ENCODE measurements at places on chromosomes 16 and 17.

DNA sequence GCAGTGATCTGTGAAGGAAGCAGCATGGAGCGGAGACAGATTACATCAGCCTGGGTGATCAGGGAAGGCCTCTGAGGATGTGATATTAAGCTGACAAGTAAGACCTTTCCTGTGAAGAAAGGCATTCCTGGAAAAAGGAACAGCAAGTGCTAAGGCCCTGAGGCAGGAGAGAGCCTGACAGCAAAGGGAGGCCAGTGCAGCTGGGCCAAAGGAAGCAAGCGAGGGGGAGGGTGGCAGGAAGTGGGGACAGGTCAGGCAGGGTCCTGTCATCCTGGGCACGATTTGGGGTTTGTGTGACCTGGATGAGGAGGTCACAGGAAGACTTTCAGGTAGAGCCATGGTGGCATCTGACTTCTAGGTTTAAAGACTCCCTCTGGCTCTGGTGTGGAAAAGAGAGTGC, 12.3 kb downstream of the CPNE2 start:
- DNase-seq = no peak

DNA sequence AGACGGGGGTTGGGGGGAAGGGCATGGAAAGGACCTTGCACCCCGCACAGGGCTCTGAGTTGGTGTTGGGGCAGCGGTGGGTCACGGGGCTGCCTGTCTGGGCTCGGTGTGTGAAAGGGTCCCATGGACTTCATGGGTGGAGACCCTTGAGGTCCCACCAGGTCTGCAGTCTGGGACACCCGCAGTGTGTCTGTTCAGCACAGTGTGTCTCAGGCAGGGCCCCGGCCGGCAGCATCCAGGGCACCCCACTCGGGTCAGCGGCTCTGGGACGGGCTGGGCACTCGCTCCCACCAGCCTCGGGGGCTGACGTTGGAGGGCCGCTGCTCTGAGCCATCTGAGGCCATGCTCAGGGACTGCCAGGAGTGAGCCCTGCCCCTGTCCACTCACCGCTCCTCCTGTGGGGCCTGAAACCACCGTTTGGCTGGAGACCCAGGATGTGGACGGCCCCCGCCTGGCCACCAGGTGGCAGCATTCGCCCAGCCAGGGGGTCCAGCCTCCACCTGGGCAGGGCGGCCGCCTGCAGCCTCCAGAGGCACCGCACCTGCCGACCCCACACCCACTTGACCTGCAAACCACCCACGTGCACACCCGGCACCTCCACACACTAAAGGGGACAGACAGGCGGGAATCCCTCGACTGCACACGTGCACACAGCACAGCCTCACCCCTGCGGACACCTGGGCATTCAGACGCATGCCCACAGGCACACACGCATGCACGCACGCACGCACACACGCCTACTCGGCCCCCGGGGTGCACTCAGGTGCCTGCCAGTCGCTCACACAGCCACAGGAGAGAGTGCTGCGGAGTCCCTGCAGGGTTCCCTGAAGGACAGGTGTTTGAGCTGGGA, 10.1 kb upstream of the ZFPM1 start:
- no peak for DNase-seq

DNA sequence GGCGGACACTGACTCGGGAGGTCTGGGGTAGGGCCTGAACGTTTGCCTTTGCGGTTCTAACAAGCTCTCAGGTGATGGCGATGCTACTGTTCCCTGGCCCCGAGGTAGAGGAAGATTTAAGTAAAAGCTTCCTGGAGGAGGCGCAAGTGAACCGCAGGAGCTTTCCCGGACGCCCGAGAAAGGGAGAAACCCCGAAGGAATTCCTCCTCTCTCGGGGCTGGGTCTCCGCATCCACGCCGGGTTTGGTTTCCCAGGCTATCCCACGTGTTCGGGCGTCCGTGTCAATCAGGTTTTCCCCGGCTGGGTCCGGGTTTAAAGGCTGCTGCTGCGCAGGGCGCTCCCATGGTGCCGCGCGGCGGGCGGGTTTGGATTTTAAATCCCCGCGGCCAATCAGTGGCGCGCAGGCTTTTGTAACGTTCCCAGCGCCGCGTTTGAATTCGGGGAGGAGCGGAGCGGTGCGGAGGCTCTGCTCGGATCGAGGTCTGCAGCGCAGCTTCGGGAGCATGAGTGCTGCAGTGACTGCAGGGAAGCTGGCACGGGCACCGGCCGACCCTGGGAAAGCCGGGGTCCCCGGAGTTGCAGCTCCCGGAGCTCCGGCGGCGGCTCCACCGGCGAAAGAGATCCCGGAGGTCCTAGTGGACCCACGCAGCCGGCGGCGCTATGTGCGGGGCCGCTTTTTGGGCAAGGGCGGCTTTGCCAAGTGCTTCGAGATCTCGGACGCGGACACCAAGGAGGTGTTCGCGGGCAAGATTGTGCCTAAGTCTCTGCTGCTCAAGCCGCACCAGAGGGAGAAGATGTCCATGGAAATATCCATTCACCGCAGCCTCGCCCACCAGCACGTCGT, at the start of gene PLK1:
TSS of gene PLK1 (plus strand) at position 460 of the 844 bp plus-strand sequence. CDS start at position 504, 44 bp downstream.
- DNase-seq = peak; percentile 25

DNA sequence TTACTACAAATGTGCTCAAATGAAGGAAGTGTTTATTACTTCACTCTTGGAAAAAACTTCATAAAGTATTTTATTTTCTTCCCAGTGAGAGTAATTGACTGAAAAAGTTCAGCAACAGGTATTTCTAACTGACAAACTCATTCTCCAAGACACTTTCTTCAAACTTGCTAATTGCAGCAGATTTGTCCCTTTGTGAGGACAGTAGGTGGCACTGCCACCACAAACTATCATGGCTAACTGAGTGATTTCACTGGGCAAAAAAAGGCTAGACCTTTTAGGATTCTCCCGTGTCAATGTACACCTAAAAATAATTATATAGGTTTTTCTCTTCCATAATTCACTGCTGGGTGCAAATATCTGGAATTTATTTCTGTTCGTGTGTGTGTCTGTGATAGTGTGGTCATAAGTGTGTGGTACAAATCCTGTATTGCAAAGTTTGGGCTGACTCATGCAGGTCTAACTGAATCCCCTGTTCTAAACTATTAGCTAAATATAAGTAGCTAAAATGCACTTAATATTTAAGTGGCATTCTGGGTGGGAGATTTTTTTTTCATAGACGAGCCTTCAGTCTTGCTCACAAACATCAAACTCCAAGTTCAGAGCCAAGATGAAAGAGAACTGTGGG, 3.9 kb downstream of the HS3ST3A1 start:
- DNase-seq = no peak

DNA sequence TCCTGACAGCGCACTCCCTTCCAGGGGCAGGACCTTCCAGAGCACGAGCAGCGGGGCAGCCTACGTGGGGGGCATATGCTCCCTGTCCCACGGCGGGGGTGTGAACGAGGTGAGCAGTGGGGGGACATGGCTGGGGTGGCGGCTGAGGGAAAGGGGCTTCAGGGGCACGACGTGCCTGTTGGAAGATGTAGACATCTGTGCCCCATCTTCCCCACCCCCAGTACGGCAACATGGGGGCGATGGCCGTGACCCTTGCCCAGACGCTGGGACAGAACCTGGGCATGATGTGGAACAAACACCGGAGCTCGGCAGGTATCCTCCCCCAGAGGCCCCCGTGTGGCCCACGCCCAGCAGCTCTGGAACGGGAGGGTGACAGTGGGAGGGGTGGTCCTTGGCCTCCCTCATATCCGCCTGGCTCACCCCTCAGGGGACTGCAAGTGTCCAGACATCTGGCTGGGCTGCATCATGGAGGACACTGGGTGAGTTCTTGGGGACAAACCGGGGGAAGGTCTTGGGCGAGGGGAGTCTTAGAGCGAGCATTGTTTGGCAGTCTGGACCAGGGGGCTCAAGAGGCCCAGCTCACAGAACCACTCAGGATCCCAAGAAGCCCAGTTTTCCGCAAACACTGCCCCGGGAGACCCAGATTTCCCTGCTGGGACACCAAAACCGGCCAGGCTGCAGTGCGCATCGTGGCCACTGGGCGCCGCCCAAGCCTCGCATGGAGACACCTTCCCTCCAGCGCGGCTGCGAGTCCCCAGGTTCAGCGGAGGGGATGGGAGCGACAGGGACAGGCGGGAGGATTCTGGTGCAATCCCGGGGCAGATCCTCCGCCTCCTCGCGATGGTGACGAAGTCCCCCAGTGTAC, 15.7 kb downstream of the ADAM11 start:
- DNase-seq = no peak

- no peak for DNase-seq
These were observed 42.3 kb downstream of the BPTF start for GRCh38 chr17:67867591-67867990.

DNA sequence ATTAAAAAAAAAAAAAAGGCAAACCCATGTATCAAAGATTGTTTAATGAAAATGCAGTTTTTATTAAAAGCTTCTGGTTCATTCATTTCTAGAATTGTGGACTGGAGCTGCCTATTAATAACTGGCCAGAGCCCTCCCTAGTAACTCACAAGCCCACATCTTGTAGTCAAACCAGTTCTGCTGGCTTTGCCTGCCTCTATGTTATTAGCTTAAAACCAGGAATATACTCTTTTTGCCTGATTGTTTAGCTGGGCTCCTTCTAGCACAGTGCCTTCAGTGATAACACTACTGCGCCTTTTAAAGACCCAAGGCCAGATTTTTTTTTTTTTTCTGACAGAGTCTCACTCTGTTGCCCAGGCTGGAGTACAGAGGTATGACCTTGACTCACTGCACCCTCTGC, 26.0 kb downstream of the TAC4 start:
- DNase-seq = no peak

DNA sequence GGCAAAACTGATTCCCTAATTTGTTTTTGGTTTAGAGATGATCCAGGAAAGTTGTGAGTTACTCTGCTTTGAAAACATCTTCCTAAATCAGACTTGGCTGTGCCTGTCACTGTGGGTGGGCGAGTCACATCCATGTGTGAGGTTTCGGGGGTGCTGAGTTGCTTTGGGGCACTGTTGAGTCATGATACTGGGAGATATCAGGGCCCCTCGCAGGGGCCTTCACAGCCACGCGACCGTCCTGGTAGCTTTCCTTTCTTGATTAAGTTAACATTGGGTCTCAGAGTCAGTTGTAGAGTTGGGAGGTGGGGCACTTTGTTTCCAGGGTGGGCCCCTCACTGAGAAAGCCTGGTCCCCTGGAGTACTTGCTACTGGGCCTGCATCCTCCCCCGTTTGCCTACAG, 58.3 kb upstream of the LGALS9 start:
- no peak for DNase-seq

GRCh38 chr17:55612691-55613141, 101.5 kb upstream of the SMIM36 start:
- no peak for DNase-seq

GRCh38 chr16:48024042-48024441, 131.8 kb downstream of the ABCC12 start:
- no peak for DNase-seq

DNA sequence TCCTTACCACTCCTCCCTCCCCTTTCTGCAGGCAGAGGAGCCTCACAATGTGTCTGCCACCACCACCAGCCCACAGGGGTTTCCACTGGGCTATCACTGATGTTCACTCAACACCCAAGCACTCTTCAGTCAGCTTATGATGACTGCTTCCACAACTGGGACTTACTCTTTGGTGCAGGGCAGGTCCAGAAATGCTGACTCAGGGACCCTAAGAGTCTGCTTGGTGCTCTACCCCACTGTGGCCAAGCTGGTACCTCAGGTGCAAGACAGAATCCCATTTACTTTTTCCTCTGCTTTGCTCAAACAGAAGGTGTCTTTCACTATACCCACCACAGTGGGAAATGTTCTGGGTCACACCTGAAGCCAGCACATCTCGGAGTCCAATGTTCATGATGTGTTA, 40.1 kb downstream of the ZNF267 start:
- no peak for DNase-seq

DNA sequence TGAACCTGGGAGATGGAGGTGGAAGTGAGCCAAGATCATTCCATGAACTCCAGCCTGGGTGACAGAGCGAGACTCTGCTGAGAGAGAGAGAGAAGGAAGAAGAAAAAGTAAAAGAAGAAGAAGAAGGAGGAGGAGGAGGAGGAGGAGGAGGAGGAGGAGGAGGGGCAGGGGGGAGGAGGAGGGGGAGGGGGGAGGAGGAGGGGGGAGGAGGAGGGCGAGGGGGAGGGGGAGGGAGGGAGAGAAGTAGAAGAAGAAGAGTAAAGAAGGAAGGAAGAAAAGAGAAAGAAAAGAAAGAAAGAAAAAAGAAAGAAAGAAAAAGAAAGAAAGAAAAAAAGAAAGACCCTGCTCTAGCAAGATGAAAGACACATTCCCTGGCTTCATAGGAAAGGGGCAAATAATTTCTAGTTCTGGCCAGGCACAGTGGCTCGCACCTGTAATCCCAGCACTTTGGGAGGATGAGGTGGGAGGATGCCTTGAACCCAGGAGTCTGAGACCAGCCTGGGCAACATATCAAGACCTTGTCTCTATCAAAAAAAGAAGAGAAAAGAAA, 23.6 kb downstream of the SOCS1 start:
- no peak for DNase-seq

GRCh38 chr16:61892531-61892930, 143.7 kb downstream of the CDH8 start:
- no peak for DNase-seq
